Activated T-cell treated with anti-CD3 and anti-CD28 coated beads, Interleukin-2, amount 50 U/mL, for 72 hours (primary cell): ENCODE measurements at places on chromosomes 3 and 15.

DNA sequence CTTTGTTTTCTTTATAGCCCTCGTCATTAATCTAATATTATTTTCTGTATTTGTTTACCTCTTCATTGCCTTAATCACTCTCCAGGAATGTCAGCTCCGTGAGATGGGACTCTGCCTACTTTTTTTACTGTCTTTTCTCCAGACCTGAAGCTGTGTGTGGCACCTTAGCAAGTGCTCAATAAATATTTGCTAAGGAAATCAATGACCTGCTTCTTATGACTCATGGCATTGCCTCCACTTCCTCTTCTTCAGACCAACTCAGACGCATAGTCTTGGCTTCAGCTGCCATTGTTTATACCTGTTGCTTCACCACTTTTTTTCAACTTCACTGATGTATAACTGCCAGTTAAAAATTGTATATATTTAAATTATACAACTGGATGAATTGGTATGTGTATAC lies 218.5 kb upstream of the CMC1 start:
- DNase-seq, result no peak

DNA sequence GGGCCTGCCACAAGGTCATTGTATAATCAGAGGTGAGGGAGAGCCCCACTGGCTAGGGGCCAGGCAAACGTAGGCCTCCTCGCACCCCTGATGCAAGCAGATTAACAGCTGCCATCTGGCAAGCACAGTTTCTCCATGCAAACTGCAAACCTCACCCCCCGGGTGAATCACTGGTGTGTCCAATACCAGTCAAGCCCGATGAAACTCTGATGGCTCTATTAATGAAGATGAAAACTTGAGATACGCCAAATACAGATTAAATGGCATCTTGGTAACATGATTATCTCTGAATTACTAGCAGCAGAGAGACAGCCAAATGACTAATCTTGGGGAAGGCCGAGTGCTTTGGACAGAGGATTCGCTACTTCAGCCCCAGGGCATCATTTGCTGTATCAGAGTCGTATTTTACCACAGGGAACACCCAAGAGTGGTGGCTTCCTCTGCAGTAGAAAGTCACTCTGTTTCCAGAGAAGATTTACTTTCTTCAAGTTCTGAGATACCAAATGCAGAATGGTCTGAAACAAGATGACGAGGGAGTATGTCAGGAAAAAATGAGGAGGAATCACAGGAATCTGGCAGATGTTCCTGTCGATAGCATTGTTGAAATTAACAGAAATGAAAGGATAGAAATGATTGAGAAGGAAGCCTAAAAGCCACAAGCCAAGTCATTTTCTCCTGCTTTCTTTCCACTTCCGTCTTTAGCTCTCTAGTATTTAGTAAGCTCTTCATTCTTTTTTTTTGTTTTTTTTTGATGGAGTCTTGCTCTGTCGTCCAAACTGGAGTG lies 96.2 kb upstream of the NR2F2 start:
- no peak for DNase-seq

DNA sequence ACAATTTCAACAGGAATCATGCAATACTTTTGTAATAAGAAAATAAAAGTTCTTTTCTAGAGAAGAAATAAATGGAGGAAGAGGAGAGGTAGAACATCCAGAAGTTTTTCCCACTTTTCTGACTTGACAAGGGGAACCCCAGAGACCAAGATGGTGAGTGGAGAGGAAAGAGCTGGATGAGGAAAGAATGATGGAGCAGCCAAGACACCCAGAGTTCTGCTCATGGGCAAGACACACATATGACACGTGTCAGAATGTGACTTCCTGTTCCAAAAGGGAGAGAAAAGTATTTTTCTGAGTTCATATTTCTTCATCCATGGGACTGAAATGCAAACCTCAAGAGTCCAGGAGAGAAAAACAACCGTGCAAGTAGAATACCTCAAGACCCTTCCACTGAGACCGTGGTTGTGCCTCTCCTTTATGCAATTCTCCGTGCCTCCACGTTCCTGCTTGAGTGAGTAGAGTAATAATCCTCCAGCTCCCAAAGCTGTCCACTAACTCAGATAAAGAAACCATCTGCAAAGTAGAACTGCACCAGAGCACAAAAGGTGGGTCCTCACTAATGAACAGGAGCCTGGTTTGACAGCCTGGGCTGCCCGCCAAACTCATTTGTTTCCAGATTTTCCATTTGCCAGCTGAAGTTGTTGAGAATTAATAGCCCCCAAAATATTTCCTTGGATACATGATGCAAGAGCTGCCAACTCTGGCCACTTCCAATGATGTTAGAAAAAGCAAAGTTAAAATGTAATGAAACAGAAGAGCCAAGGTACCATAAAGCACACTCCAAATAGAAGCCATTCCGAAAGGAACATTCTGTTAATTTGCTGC lies 272.6 kb upstream of the IGF1R start:
- no peak for DNase-seq

DNA sequence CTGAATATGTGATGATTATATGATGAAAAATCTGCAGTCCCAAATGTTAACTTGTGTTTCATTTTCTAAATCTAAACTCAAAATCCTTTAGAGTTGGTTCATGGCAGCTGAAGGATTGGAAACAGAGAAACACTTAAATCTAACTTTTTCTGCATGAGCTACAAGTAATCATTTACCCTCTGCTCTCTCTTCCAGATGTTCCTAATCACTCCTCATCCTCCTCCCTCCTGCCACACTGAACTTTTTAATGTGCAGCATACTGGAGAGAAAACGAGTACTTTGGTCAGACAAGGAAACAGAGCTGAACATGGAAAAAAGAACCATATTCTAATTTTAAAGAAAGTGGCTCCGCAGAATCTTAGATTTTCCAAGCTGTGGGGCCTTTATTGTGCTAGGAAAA lies 321.2 kb upstream of the COL8A1 start:
- DNase-seq, result no peak

GRCh38 chr3:153572654-153573053 lies 410.6 kb downstream of the RAP2B start:
- no peak for DNase-seq

DNA sequence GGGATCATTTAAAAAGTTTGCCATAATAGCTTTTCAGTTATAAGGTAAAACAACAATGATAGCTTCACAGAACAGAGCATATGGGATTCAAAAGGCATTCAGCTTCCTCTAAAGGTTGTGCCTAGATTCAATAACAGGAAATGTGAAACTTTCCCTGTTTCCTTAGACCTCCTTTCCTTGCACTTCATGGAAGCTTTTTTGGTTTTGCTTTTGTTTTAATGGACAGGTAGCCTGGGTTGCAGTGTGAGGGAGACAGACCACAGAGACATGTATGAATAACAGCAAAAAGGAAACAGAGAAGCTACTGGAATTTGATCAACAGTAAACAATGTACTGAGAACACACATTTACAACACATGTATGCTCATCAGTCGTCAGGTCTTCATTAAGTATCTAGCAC lies 2.3 kb upstream of the TNFAIP8L3 start:
- no peak for DNase-seq

GRCh38 chr3:24530471-24530870 lies 35.8 kb upstream of the THRB start:
- DNase-seq, result no peak

GRCh38 chr15:36644191-36644896 lies 64.9 kb downstream of the CDIN1 start:
- no peak for DNase-seq

- no peak for DNase-seq
Measured at GRCh38 chr3:101163554-101163953, 156.8 kb downstream of the IMPG2 start.

DNA sequence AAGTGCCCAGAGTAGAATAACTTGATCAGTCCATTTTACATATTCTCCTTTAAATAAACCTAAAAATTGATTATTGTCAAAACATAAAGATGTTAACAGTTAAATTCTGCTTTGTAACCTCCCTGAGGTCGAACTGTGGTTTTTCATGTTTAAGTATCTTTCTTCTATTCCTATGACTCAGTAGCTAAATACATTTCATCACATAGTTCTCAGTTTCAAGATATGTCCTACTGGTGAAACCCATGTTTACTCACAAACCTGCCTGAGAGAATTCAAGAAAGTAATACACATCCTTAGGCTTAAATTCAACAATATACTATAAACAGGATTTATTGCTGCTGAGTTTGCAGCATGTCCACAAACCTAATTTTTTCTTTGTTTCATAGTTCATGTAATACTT lies 692.9 kb downstream of the ZPLD1 start:
- DNase-seq, result no peak
